SK-N-DZ (cell line): ENCODE measurements at places on chromosomes 6 and 20.

GRCh38 chr20:23157734-23158133 is 71.6 kb upstream of the CD93 start:
- DNase-seq: no peak

- DNase-seq: no peak
Measured at GRCh38 chr6:169235286-169235685, 18.4 kb downstream of the THBS2 start.

DNA sequence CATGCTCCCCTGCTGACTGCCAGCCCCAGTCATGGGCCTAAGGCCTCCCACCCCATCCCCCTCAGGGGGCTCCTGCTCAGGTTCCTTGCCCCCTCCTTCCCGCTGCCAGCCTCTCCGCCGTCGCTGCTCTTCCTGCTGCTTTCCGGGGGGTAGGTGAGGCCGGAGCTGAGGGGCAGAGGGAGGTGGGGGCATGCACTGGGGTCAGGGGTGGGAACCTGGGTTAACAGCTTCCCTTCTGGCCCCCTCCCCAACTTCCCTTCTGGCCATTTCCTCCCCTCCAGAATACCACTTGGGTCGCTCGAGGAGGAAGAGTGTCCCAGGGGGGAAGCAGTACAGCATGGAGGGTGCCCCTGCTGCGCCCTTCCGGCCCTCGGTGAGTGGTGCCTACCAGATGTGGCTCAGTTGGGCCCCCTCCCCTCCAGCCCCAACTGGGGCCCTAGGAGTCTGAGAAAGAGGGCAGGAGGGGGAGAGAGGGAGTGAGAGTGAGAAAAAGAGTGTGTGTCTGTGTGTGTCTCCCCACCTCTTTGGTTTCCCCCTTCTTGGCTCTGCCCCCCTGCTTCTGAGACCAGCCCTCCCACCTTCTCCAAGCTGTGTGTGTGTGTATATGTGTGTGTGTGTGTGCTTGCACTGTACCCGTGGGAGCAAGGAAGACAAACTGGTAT is 12.1 kb downstream of the SYNGAP1 start:
- DNase-seq: no peak

GRCh38 chr6:125341460-125341859 is 39.7 kb upstream of the HDDC2 start:
- no peak for DNase-seq

DNA sequence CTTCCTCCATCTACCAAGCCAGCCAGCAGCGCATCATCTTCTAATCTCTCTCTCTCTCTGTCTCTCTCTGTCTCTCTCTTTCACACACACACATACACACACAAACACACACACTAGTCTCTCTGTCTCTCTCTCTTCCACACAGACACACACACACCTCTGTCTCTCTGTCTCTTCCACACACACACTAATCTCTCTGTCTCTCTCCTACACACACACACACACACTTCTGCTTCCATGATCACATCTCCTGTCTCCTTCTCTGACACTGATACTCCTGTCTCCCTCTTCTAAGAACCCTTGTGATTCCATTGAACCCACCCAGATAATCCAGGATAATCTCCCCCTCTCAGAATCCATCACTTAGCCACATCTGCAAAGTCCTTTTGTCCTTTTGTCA is 181.3 kb downstream of the NFATC2 start:
- no peak for DNase-seq

DNA sequence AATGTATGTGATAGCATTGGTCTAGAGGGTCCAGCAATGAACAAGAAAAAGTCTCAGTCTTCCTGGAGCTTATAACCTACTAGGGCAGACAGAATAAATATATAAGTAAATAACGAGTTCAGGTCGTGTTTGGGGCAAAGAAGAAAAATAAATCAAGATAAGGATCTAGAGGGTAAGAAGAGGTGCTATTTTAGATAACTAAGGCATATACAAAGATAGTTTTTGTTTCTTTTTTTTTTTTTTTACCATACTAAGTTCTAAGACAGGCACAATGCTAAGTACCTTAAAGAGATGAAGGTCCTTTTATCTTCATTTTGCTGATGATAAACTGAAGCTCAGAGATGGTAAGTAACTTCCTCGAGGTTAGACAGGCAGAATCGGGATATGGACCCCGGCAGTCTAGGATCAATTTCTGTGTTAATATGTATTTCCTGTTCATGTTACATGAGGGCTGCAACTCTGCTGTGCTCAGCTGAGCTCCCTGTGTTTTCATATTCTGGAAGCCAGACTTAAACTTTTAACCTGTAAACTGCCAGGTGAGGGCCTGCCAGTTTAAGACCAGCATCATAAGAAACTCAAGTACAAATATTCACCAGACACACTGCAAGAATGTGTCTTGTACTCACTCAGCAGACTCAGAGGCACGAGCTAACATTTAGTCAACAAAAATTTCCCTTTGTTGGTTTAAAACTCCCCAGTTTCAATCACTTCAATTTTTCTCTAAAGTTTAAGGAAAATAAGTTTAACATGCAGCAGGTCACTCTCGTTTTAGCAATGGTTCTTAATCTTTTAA is 23.3 kb downstream of the SESN1 start:
- no peak for DNase-seq

DNA sequence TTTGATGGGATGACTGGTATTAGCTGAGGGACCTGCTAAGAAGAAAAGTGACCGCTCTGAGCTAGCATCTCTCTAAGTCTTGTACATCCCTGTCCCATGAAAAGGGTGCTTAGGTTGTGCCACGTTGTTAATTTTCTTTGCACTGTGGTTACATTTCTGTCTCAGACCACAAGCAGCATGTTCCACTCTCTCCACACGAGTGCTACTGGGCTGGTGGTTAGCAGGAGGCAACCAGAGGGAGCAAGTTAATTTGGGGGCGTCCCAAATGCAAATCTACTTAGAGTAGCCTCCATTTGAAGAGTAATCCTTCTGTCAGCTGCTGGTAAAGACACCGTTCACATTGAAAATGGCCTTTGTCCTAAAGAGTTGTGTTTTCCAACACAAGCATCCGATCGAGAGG is 3.4 kb upstream of the SCML4 start:
- DNase-seq: no peak

- DNase-seq: no peak
Measured at GRCh38 chr6:89580997-89581666, 57.4 kb downstream of the LYRM2 start.

DNA sequence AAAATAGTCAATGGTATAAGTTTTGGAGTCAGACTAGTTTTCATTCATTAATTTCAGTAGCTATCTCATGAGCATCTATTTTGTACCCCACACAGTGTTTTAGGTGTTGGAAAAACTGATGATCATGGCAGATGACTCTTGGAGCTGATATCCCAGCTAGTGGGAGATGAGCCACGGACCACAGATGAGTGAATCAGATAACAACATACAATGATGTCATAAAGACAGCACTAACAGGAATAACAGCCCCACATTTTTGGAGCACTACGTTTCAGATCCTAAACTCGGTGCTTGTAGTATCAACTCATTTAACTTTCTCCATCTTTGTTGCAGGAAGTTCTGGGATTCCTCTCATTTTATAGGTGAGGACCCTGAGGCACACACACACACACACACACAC is 67.8 kb upstream of the EDN3 start:
- no peak for DNase-seq

DNA sequence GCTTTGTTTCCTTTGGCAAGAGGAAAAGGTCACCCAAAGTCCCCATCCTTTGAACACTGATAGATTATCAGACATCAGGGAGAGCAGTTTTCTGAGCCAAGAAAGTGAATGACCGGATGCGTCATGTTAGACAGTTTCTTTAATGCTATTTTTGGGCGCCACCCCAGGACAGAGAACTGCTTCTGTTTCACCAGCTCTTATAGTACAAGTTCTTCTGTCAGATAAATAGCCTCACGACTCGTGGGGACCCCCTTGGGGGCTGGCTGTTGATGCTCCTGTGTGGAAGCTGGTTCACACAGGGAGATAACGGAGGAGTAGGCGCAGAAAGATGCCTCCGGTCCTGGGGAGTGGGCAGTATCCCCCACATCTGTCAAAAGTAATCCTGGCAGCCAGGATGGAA is 54.6 kb downstream of the NPEPL1 start:
- no peak for DNase-seq

- DNase-seq: no peak
Measured at GRCh38 chr6:132190815-132191175, 210.5 kb downstream of the MOXD1 start.

- no peak for DNase-seq
Measured at GRCh38 chr6:125789167-125789566, 1.6 kb upstream of the NCOA7 start.

DNA sequence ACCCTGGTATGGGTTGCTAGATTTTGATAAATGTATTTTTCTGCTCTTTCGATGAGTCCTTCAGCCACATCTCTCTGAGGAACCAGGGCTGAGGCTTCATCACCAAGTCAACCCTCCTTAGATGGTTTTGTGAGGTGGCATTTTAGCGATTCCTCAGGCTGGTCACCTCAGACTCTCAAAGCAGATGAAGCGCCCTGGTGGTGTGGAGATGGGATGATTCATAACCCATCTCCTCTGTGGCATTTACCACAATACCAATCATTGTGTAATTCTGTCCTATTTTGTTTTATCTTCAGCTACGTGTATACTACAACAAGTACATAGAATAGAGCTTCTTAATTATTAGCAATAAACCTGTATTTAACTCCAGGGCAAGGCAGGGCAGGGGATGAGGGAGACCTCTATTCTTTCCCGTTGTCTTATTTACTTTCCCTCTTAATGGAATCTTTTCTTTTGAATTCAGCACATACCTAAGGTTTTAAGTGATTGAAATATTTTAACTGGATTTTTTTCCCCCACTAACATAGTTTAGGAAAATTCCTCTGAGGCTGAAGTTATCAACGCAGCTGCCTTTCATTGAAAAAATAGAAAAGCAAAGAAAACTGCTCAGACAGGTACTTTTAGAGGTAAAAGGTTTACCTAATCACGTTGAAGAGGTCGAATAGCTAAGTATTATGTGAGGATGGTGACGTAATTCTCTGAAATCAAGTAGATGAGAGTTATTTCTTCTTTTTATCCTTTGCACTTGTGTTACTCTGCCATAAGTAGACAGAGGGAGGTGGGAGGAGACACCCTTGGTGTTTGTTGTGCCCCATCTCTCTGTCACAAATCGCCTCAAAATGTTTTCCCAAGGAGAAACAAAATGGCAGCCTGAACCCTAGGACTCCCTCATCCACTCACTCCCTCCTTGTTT is 57.4 kb upstream of the EDN3 start:
- DNase-seq: no peak

DNA sequence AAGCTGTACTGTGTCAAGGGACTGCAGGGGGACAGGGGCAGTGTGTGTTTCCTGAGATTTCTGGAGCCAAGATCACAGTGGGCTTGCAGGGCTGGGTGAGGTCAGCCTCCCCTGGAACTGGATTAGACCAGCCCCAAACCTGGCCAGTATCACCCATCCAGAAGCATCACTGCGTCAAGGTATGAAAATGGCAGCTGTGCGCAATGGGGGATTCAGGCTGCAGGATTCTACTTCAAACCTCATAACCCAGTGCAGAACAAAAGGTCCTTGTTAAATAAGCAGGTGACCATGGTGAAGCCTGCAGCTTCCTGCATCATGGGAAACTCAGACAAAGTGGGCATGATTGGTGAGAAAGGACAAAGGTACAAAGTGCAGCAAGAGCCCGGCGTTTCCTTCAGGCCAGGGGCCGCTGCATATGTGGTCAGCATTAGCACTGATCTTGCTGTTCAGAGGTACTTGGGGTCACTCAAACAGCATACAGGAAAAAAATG is 33.4 kb downstream of the TRAF3IP2 start:
- no peak for DNase-seq

DNA sequence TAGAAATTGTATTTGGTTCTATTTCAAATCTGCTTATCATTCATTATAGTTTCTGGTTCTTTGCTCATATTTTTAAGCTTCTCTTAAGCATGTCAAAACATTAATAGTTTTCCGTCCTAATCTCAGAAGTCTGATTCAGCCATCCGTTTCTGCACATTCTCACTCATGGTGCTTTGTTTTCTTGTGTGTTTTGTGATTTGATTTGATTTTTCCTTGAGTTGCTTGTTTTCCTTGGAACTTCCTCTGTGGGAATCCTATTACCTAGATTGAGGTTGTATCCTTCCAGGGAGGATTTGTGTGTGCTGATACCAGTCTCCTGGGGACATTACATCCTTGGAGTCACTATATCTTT is 7.9 kb downstream of the SNX9 start:
- no peak for DNase-seq

DNA sequence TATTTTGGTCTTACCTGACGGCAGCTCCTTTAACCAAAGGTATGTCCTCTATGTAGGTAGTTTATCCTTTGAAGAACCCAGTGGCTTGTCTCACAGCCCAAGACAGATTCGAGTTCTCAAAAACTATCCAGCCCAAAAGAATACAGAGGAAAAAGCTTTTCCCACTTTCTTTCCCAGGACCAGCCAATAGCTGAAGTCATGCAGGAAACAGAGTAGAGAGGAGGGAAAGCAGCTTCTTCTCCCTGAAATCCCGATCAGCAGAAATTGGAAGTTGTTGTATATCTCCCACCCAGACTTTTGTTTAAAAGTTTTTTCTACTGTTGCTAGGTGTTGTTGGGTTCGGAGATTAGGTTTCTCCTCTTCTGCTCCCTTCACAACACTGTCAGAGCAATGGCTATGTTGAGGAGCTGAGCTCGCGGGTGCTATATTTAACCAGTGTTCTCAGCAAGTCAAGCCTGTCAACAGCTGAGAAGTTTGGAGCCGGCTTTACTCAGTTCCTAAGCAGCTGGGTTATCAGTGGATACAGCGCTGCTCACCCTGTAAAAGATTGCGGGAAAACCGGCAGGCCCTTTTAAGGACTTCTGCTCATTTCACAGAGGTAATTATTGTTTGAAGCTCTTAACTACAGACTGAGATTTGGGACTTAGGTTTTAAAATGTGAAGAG is at the start of gene FILIP1:
Gene FILIP1, minus strand, starts transcription at position 401 of the 665 bp plus-strand sequence. CDS start 78,828 bp downstream, outside the sequence.
- DNase-seq: peak; percentile 12

DNA sequence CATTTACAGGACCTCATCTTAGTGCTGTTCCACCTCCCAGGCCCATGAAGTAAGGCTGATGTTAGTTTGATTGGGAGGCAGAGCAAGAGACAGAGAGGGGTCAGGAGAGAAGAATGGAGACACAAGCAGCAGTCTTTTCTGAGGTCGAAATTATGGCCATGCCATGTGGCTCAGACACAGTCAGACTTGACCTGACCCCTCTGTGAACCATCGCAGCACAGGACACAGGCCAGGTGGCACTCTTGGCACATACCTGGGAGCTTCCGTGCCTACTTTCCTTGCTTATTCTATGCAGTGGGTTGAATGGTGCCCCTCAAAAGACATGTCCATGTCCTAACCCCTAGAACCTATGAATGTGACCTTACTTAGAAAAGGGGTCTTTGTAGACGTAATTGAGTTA is 254.9 kb downstream of the MAFB start:
- DNase-seq: no peak

- no peak for DNase-seq
Measured at GRCh38 chr6:37792457-37793033, 27.0 kb upstream of the ZFAND3 start.

DNA sequence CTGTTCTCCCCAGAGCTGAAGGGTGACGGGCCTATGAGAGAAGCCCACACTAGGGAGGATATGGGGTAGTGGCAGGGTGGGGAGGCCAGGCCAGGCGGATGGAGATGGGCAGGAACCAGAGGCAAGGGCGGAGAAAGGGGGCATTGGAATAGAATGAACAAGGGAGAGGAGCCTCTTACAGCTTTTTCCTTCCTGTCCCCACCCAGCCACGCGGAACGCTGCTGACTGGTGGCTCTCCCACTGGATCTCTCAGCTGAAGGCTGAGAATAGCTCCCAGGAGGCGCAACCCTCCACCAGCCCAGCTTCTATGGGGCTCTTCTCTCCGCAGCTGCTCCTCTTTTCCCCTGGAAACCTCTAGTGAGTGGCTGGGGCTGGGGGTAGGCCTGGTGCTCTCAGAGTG is 10.8 kb downstream of the DLK2 start:
- DNase-seq: no peak
